Activated CD8-positive, alpha-beta memory T cell treated with anti-CD3 and anti-CD28 coated beads for 1 hour (primary cell): ENCODE measurements at places on chromosomes 3 and 15.

- no peak for DNase-seq
These were observed 4.0 kb downstream of the TM4SF1 start for GRCh38 chr3:149373235-149374125.

- DNase-seq = no peak
These were observed 11.1 kb upstream of the TMC3 start for GRCh38 chr15:81384891-81385720.

GRCh38 chr3:140791368-140791767 is 113.5 kb downstream of the TRIM42 start:
- no peak for DNase-seq

DNA sequence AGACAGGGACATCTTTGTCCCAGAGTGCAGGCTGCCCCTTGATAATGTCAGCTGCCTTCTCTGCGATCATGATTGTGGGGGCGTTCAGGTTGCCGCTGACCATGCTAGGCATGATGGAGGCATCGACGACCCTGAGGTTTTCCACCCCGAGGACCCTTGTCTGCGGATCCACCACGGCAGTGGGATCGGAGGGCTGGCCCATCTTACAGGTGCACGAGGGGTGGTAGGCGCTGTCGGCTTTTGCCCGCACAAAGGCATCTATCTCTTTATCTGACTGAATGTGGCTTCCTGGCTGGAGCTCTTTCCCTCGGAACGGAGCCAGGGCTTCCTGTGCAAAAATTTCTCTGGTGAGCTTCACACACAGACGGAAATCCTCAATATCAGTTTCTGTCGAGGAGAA is 28.4 kb downstream of the CHDH start:
- DNase-seq = no peak

DNA sequence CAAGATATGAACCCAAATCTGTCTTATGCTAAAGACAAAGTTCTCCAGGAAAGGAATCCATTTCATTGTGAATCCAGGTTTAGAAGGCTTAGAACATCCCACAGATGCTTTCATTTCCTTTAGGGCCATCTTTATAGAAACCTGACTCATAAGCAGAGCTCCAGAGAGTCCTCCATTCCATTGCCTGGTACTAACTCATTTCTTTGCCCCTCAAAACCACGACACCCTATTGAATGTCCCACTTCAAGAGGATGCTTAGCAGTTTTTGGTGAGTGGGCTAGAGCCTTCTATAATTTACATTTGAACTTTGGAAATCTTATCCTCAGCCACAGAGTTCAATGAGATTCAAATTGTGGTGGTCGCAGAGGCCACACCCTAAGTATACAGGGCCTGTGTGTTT is 325.0 kb downstream of the NTRK3 start:
- no peak for DNase-seq

DNA sequence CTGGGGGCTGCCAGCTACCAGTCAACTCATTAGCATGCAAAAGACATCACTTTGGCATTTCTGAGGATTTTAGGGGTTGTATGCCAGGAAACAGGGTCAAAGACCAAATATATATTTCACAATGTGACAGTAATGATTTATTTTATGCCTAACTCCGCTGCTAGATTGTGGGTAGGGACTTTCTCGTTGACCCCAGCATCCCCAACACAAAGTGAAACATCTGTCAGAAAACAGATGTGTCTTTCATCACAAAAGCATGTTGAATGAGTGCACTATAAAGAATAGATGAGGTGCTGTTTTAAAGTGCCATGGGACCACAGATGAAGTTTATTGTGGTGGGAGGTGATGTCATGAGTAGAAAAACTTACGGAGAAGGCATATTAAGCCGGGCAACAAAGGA is 59.7 kb downstream of the ITPR1 start:
- DNase-seq = no peak

DNA sequence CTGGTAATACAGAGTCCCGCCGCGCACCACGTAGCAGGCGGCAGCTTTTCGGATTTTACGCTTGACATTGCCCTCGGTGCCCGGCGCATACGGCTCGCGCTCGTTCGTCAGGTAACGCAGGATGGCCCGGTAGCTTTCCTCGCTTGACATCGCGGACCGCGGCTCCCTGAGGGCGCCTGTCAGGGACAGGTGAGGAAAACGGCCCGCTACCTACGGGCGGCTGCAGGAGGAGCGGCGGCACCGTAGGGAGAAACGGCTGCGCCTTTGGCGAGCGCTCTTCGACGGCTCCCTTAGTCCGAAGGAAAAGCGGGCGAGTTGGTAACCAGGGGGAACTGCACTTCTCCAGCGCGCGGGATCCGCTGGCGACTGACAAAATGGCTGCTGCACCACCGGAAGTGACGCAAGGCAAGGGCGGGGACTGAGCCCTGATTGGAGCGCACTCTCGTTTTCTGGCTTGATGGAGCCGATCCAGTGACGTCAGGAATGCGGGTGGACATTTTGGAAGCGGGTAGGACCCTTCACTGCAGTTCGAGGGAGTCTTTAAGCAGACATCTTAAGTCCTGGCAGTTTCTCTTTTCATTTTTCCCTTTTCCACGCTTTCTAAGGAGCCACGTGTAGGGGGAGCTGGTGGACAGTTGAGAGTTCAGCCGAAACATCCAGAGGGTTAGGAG is at the start of gene ZBTB11:
Gene ZBTB11, minus strand, starts transcription at position 368 of the 671 bp plus-strand sequence. Its CDS starts 218 bp downstream, at position 150.
- peak; percentile 100 for DNase-seq

DNA sequence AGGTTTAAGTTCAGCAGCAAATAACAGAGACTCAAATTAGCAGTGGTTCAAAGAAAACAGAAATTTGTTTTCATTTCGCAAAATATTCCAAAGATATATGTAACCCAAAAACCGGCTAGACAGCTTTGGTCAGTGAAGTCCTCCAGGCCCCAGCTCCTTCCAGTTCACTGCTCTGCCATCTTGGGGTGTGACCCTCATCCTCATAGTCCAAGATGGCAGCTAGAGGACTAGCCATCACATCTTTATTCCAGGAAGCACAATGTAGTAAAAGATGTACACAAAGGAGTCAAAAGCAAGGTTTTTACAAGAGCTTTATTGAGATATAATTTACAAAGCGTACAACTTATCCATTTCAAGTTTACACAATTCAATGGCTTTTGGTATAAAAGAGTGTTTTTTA is 107.1 kb downstream of the LIPC start:
- no peak for DNase-seq

DNA sequence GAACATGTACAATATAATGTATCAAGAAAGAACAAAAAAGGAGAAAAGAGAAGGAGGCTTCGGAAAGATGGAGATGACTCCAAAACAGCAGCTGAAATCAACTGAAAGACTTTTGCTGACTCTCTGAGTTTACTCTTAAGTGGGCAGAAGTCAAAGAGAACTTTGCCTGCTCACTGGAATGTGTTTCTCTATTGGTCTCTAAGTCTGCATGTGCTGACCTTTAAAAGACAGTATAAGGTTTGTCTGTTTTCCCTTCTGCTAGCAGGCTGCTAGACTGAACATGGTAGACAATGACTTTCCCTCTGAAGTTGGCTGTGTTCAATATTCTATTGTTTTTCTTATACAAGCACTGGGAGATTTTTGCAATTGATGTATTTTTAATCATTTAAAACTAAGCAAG is 7.2 kb upstream of the MAP4 start:
- no peak for DNase-seq

DNA sequence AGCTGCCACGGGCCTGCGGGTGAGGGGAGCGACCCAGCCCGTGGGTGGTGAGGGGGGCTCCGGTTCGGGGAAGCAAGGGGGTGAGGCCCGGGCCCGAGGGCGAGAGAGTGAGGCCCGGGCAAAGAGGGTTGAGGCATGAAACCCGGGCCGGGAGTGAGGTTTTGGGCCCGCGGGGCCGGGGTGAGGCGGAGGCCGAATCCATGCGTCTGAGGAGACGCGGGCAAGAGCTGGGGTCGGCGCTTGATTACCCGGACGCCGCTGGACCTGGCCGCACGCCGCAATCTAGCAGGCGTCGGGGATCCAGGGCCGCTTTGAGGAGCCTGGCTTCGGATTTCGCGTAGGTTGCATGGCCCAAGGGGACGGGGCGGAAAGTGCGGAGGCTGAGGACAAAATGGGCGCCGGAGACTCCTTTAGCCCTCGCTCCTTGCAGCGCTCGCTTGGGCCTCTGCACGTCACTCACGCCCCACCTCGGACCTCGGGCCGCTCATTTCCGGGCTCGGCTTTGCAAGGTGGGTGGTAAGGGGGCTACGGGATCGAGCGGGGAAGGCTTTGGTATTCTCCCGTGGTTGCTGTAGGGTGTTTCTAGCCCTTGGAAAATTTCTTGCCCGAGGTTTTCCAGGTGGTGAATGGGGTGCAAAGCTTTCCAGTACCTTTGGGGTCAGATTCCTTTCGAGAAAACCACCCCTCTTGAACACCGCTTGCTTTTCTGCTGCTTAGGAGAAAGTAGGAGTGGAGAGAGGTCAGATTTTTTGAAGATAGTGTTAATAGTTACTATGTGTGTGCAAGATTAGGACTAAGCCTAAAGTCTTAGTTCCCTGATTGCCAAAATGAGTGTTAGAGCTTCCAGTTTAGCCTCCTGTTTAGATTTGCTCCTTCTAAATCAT is 827 bp downstream of the SLC25A36 start:
- peak; percentile 15 for DNase-seq

GRCh38 chr3:123724306-123724705 is 139.5 kb upstream of the HACD2 start:
- DNase-seq = no peak

- DNase-seq = no peak
These were observed 25.5 kb downstream of the B3GNT5 start for GRCh38 chr3:183278479-183279088.

GRCh38 chr3:148839805-148840204 is 12.2 kb downstream of the CPB1 start:
- no peak for DNase-seq
